ENCODE measurements at places on chromosomes 11 and 22. TPM values are rescaled to one million over a fixed set of nuclear protein-coding genes. Genes with fewer than 3 reads are reported as not detected.

Gene OOSP2
- total RNA-seq = not detected

DNA sequence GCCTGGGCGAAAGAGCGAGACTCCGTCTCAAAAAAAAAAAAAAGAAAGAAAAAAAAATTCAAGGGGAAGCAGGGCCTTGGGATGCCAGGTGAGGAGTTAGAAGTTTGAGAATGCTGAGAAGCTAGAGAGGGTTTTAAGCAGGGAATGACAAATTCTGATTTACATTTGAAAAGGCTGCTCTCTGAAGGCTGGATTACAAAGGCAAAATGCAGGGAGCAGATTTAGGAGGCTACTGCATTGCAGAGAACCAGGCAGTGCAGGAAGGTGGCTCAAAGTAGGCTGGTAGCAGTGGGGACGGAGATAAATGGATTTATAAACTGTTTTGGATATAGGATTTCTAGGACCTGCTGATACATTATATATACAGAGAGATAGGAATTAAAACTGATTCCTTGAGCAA, 66.6 kb downstream of the KCNC1 start:
- no peaks in the 10 kb centered on the region for H3K27me3 ChIP-seq
- no peak overlapping the region for H3K27ac ChIP-seq
- no peak overlapping the region for H3K4me3 ChIP-seq
- no peaks in the 10 kb centered on the region for H3K36me3 ChIP-seq

Gene KIAA1671
- total RNA-seq = 84.1 TPM

Gene TRIM51
- total RNA-seq = not detected

DNA sequence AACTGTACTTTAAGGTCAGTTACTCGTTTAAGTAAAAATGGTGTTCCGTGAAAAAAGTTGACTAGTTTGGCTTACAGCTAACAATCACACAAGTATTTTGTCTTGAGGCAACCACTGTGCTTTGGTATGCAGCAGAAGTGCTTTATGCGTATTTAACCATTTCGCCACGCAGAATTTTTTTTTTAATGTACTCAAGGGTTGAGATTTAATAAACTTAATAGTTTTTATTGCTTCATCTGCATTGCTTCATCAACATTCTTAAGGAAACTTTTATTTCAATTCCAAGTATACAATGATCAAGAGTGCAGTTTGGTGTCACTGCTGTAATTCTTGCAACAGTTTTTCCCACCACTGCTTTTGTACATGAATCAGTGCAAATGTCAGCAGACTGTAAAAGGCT, 66.4 kb downstream of the ZNRF3 start:
- no peaks in the 10 kb centered on the region for H3K36me3 ChIP-seq
- H3K4me1 ChIP-seq = peaks cover 19% of the 10 kb centered on the region
- H3K27ac ChIP-seq = peak overlapping the region; percentile 46
- H3K4me3 ChIP-seq = no peak overlapping the region

GRCh38 chr22:43993072-43993760, 30.9 kb upstream of the PARVB start:
- H3K36me3 ChIP-seq = peaks cover 25% of the 10 kb centered on the region
- H3K27me3 ChIP-seq = no peaks in the 10 kb centered on the region
- H3K27ac ChIP-seq = no peak overlapping the region
- no peaks in the 10 kb centered on the region for H3K4me1 ChIP-seq

Gene SCARF2
- total RNA-seq = 20.4 TPM

DNA sequence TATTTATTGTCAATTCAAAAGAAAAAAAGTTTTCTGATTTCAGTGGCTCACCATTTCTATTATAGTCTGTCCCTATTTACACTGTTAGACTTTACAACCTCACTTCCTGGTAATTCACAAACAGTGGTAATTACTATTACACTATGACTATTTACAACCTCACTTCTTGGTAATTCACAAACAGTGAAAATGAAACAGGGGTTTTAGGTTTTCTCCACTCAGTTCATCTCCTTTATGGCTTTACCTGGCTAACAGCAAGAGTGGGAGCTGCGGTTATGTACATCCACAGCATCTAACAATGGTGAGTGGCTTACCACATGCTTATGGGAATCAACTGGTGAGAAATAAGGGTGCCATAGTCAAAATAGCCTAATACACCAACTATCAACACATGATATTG, 166.4 kb downstream of the CASP12 start:
- H3K36me3 ChIP-seq = no peaks in the 10 kb centered on the region
- no peak overlapping the region for H3K4me3 ChIP-seq
- no peak for DNase-seq
- no peaks in the 10 kb centered on the region for H3K27me3 ChIP-seq
- no peaks in the 10 kb centered on the region for H3K4me1 ChIP-seq

All from thyroid gland (tissue), 4 donors.